ENCODE measurements at places on chromosomes 13 and 19.

DNA sequence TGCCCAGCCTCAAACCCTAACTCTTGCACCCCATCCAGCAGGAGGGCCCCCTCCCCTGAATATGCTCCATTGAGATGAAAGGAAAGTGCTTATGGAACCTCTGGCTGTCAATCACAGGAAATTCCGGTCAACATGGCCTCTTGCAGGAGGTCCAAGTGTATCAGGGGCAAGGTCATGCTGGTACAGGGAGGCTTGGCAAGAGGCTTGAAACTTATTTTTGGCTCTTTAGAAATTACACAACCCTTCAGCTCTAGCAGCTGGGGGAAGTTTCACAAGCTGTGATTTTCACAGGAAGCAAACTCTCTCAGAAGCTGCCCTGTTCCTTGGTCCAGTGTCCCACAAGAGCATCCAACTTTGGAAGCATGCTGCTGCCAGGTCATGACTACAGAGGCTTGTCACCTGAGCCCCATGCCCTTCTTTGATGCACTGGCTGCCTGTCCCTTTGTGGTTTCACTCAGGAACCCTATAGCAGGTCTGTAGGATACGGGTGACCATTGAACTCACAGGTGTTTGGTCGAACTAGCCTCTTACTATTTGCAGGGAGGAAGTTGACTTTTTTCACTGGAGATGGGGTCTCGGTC lies 8.4 kb downstream of the ASF1B start:
- DNase-seq, result peak; percentile 91

GRCh38 chr13:38981096-38981495 lies 9.5 kb downstream of the STOML3 start:
- no peak for DNase-seq

DNA sequence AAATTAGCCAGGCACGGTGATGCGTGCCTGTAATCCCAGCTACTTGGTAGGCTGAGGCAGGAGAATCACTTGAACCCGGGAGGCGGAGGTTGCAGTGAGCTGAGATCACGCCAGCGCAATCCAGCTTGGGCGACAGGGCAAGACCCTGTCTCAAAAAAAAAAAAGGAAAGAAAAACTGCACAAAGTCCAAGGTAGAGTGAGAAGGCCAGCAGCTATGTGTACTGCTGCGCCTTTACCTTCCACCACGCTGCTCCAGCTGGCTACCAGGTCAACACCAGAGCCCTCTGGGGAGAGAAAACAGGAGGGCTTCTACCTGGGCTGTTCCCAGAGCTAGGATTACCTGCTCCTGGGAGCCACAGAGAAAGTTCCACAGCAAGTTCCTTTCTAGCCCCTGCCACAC lies 3.2 kb downstream of the ELL start:
- no peak for DNase-seq

GRCh38 chr13:113861433-113862030 lies 2.3 kb downstream of the GAS6 start:
- DNase-seq, result no peak

DNA sequence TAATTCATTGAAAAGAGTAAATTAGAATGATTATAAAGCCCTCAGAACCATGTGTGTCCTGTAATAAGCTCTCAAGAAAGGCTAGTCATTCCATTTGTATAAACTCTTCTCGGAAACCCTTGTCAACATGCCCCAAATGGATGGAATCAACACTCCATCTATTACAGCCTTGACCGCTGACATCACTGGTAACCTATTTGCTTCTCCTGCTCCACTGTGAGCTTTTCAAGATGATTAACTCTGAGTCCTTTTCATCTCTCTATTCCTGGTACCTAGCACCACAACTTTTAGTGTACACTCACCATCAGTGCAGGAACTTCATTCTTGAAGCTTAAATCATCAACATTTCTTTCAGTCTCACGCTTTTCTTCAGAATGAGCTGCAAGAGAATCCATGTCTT lies 612.0 kb downstream of the DCT start:
- no peak for DNase-seq

- DNase-seq, result no peak
Measured at GRCh38 chr19:37933937-37934358, 26.9 kb downstream of the SIPA1L3 start.

- DNase-seq, result no peak
Measured at GRCh38 chr19:39745643-39746042, 7.8 kb upstream of the CLC start.

- DNase-seq, result no peak
Measured at GRCh38 chr13:44260336-44260735, 113.3 kb upstream of the SERP2 start.

DNA sequence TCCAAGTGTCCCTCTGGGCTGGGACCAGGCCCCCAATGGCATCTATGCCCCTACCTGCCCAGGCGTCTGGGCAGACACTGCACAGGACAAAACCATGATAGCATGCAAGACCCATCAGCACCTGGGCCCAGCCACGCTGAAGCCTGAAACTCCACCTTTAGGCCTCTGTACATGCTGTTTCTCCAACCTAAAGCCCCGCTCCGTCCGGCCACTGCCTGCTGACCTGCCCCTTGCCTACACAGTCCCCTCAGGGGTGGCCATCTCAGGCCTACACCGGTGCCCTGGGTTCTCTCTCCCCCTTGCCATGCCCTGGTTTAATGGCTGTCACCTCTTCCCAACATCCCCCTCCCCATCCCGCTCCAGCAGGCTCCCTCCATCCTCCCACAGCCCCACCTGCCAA lies 15.3 kb downstream of the GJA3 start:
- no peak for DNase-seq

DNA sequence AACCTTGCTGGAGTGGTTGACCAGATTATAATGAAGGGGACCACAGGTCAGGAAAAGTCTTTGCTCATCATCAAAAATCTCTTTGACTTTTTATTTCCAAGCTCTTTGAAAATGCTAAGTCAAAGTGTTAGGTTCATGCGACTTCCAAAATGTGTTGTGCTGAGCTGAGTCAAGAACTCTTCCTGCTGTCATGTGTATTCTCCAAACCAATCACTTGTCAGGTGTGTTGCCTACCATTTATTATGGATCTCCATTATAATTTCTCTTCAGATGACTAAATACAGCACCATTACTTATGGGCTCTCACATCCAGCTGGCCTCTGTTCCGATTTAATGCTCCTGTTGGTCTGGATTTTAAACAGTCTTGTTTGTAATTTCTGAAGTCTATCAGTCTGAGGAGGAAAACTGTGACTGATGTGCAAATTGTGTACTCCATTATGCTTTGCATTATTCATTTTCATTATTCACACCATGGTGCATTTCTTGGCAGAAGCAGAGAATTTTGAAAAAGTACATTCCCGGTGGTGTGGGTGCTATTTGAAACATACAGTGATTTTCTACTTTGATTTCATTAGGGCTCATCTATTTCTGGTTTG lies 562.5 kb downstream of the LMO7 start:
- no peak for DNase-seq

DNA sequence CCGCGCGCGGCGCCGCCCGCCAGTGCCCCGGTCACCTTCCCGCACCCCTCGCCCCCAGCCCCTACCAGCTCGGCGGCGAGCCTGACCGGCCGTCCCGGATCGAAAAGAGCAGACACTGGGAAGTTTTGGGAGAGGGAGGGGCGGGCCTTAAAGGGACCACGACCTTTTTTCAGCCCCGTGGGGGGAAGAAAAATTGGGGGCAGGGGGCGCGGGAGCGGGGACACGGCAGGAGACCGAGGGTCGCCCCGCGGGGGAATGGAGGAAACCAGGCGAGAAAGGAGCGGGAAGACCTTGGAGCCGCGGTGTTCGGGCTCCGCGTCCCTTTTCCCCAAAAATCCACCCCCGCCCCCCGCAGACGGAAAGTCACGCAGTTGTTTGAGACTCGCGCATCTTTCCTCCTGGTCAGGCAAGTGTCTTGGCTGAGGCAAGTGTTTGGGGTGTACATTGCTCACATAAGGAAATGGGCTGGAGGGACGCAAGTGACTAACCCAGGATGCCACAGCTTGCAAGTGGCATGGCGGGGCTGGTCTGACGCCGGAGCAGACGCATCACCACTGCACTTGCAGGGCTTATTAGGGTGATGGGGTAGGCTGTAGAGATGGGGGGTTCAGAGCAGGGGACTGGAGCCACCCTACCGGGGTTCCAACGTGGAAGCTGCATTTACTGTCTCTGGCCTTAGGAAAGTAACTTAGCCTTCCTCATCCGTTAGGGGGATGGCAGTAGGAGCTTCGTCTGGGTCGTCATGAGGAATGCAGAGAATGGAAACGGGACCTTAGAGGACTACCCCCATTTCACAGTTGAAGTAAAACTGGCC lies 2.7 kb upstream of the HNRNPL start:
- DNase-seq, result peak; percentile 82

GRCh38 chr19:13082192-13083007 lies 20.3 kb downstream of the LYL1 start:
- DNase-seq, result peak; percentile 42

DNA sequence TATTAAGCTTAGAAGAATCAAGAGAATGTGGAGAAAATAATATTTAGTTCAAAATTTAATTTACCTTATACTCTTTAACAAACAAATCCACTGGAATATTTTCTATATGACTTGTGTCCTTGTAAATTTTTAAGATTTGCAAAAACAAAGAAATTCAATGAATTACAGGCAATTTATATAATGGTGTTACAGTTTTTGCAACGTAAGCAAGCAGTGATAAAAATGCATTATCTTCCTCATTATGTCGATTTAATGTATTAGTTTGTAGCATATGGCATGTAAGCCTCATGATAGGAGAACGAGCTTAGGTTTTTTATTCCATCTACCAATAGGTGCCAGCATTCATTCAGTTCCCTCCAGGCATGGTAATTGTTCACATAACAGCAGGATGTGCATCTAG lies 100.0 kb upstream of the PCDH9 start:
- no peak for DNase-seq

- DNase-seq, result no peak
Measured at GRCh38 chr13:23572836-23573235, 2.6 kb downstream of the TNFRSF19 start.

- no peak for DNase-seq
Measured at GRCh38 chr19:5128251-5128935, 159.5 kb downstream of the KDM4B start.

GRCh38 chr13:95155504-95155903 lies 145.7 kb downstream of the ABCC4 start:
- no peak for DNase-seq

DNA sequence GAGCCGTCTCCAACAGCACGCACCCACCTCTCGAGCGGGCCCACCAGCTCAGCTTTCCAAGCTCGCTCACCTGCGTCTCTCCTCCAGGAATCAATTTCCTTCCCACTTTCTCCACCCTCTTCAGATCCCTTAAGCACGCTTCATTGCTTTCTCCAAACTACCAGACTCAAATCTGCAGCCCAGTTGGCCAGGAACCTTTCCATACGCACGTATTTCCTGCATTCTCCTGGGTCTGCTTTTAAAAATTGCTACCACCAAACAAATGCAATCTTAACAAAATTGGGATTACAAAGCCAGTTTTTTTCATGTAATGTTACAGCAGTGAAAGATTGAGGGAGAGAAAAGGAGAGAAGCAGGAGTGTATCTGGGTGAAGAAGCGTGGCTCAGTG lies 1.5 kb downstream of the ENOX1 start:
- no peak for DNase-seq

GRCh38 chr19:58387338-58388174 lies 487 bp downstream of the RPS5 start:
- no peak for DNase-seq

DNA sequence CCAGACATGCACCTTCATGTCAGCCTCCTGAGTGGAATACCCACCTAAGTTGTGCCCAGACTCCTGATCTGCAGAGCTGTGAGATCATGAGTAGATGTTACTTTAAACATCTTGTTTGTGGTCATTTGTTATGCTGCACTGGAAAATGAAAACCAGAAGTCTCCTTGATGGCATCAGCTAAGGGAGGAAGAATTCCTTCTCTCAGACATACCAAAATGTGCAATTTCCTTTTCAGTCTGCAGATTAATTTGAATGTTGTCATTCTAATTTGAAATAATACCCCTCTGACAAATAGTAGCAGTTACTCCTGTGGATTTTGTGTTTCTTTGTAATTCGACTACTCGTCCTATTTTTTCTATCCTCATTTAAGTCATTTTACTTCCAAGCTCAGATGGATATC lies 59.3 kb downstream of the ITGBL1 start:
- no peak for DNase-seq

GRCh38 chr19:19451429-19452242 lies 46.2 kb downstream of the GATAD2A start:
- DNase-seq, result peak; percentile 56

DNA sequence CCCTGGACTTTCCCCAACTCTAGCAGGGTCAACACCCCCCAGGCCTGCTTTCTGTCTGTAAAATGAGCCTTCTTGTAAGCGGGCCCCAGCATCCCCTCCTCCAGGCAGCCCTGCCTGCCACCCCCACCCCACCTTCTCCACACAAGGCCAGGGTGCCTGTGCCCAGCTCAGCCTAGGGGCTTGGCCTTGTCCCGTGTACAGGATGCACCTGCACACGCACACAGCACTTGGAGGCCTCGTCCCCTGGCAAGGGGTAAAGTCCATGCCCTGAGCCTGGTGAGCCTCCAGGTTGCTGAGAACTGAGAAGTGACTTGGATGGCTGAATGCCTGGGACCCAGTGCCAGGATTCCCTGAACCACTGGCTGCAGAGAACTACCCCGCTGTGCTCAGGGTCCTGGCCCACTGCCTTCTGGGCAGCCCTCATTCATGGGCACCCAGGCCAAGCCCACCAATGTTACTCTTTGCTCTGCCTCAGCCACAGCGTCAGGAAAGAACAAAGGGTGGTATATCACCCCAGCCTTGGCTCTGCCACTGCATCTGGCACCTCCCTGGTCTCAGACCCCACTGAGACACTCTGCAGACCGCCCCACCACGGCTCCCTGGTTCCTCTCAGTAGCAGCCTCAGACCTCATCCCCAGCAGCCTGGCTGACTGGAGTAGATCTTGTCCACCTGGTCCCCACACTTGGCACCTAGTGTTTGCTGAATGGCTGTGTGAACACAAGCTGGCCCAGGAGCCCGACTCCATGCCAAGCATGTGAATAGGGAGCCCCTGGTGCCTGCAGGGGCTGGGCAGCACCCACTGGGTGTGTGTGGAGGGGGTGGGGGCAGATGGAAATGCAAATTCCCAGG lies 1.8 kb upstream of the TM6SF2 start:
- DNase-seq, result no peak

DNA sequence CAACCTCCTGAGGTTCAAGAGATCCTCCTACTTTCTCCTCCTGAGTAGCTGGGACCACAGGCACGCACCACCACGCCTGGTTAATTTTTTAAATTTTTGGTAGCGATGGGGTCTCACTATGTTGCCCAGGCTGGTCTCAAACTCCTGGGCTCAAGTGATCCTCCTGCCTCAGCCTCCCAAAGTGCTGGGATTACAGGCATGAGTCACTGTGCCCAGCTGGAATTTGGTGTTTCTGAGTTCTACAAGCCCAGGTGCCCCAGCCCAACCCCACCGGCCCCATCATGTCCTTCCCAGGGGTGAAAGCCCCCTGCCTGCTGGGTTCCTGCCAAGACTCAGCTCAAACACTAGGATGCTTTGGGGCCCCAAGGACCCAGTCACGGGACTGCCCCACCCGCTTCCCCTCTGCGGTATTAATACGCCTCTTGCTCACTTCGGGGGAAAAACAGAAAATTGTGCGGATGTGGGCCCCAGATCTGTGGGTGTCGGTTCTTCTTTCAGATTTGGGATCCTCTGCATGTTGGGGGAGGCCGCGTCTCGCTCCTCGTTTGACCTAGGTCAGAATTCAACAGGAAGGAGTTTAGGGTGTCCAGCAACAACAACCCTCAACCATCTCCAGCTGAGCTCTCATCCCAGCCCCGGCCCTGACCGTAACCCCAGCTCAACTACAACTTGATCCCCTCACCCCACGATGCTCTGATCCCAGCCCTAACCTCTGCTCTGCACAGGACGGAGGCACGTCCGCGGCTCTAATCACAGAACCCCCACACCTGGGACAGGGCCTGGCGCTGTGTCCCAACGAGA lies 3.7 kb upstream of the FCER2 start:
- DNase-seq, result peak; percentile 96

Data from suppressor macrophage treated with lipopolysaccharide for 1 hour (primary cell).